SW480 (cell line): ENCODE measurements at places on chromosomes 2 and 18.

DNA sequence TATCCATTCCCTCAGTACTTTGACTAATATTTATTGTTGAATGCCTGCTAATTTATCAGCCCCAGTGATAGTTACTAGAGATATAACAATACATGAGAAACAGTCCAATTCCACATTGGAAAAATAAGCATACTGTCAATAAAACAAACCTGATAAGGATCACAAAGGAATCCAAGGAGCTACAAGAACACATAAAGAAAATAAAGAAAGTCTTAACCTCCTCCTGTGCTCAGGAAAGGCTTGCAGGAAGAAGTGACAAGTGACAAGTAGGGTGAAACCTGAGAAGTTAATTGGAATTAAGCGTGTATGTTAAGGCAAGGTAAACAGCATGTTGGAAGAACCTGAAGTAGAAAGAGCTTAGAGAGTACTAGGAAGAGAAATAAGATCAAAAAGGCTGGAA lies 20.3 kb upstream of the ASNSD1 start:
- DNase-seq = no peak

- DNase-seq = no peak
These were observed 103.7 kb downstream of the EPB41L3 start for GRCh38 chr18:5439986-5440696.

GRCh38 chr2:63052411-63053080 lies 1.9 kb downstream of the OTX1 start:
- DNase-seq = no peak

DNA sequence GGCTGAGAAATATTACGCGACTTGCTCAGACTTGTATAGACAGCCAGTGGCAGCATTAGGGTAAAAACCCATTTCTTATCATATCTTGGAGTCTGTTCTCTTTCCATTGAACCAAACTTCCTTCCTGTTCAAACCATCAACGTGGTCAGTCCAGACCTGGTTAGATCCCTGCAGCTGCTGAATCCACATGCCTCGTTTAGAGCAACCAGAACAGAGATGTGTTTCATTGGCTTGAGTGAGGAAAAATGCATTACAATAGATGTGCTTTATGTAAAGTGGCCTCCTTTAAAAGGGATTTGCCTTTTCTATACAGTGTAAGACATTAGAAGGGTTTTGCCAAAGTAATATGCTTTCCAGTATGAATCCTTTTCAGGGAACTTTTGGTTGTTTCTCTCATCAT lies 232.4 kb downstream of the MEIS1 start:
- no peak for DNase-seq

GRCh38 chr18:56276466-56276865 lies 361.9 kb downstream of the TXNL1 start:
- no peak for DNase-seq

DNA sequence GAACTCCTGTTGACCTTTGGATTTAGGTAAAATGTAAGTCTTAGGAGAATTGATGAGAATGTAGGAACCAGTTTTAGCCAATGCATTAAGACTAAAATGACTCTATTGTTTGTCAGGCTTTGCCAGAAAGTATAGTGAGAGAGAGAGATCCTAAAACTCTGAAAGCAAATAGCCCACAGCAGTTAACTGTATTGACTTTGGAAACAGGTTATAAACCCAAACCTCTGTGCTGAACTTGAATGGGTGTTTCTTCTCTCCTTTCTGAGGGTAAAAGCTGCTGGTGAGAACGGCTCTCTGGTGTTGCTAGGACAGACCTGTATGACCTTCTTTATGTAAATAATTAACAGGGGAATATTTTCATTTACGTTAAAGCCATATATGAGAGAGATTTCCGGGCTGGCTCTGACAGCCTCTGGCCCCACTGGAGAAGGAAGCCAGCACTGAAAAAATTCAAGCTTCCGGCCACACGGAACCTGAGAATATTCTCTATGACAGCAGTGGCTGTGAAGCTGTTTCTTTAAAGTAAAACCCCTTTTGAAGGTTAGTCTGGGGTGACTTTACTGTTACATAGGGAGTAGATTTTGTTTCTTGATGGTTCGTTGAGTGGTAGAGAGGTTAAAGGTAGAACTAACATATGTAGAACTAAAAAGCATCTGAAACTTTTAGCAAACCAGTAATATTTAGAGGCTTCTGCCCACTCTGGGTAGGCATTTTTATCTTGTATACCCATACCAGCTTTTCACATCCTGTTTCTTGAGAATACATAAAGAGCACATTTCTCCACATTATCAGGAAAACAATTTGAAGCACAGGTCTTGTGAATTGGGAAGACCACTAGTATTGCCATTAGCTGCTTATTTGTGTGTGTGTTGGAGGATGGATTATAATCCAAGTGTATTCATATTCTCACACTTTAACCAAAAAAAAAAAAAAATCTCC lies 123.8 kb downstream of the SPTBN1 start:
- DNase-seq = peak; percentile 70

DNA sequence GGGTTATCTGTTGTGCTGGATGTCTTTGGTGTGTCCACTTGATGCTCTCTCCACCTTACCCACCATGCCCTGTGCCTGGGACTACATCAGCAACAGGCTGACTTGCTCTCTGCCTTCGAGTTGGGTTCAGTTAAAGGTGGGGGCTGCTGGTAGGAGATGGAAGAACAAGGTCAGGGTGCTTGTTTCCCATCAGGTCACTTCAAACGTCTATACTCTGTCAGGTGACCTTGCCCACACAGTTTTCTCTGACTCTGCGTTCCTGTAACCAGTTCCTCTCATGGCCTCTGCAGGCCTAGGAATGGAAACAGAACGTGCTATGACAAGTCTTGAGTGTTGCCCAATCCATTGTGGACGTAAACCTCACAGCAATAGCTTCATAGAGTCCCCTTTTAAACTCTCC lies 38.4 kb upstream of the PAPOLG start:
- DNase-seq = no peak

DNA sequence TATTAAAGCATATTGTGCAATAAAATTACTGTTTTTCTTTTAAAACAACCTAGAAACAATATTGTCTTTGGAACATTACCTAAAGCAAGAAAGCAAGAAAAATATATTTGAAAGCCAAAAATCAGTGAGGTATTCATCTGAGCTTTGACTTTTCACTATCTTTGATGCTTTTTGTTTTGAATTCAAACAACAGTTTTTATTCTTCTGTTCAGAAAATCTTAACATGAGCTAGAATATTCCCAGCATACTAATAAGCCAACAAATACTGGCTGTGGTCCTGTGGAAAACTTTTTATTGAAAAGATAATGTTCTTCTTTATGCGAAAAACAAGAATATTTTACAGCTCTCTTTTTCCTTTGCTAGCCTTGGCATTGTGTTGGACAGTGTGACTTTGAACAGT lies 19.8 kb downstream of the FAM171B start:
- DNase-seq = no peak

- no peak for DNase-seq
These were observed 20.5 kb downstream of the GPR35 start for GRCh38 chr2:240645801-240646175.

DNA sequence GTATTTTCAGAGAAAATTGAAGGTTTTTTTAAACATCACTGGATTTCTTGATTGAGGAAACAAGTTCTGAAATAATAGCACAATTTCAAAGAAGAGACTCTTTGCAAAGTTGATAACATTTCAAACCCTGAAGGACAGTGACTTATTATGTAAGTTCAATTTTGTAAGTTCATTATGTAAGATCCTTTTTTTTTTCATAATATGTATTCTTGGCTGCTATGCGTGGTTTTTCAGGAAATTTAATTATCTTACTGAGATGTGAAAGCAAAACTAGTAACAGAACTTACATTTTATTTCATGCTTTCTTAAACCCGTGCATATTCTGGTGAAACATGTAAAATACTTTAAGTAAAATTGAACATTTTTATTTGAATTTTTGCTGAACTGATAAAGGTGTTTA lies 65.4 kb downstream of the RIF1 start:
- no peak for DNase-seq

- no peak for DNase-seq
These were observed 8.5 kb downstream of the UGP2 start for GRCh38 chr2:63850204-63850571.

DNA sequence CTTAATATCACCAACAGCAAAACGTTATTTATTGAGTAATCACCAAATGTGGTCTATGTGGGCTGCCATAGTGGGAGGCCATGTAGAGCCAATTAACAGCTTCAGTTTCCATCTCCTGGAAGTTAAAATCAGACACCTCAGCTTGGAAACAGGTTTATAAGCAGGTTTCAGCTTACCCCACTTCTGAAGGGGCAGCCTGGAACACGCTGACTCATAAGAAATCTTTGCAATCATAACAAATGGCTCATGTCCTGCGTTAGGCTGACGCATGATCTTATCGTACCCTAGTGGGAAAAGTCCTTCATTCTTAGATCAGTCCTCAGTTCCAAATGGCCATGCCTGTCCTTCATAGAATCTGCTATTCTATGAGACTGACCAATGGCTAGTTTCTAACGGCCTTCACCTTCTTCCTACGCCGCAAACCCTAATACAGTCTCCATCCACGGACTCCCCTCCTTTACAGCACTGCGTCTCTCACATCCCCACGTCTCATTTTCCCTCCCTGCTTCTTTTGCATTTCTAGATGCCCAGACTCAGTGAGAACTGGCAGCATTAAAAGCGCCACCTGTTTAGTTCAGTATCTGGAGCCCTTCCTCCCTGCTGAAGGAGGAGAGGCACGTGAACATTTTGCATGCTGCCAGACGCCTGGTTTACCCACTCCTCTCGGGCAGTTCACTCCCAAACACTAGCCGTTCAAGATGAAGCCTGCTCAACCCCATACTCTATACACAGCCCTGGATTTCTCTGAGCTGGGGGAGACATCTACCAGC lies 24.2 kb upstream of the BZW1 start:
- no peak for DNase-seq

GRCh38 chr18:51953521-51953920 lies 386.5 kb upstream of the DCC start:
- no peak for DNase-seq

- DNase-seq = no peak
These were observed 1.8 kb downstream of the CBLN2 start for GRCh38 chr18:72542342-72542741.

- no peak for DNase-seq
These were observed 21.5 kb downstream of the ITGB1BP1 start for GRCh38 chr2:9401646-9402371.

DNA sequence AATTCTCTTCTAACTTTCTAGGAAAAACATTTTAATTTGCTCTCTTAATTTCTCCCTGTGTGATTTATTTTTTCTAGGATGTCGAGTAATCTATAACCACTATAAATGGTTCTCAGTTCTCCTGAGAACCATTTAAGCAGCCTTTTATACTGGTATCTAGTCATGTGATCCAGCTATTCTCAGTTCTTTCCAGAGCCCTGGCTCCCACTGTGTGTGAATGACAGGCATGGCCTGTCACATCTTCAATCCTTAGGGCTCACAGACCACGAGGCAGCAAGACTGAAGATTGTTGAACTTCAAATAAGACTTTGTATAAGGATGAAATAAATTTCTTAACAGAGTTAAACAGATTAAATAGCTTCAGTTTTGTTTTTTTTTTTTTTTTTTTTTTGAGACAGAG lies 219.4 kb downstream of the HNMT start:
- DNase-seq = no peak
